Stimulated activated CD4-positive, alpha-beta T cell treated with anti-CD3 and anti-CD28 coated beads, TNF-alpha, amount 100 ng/mL, for 48 hours (primary cell): ENCODE measurements at places on chromosomes 2 and 18.

DNA sequence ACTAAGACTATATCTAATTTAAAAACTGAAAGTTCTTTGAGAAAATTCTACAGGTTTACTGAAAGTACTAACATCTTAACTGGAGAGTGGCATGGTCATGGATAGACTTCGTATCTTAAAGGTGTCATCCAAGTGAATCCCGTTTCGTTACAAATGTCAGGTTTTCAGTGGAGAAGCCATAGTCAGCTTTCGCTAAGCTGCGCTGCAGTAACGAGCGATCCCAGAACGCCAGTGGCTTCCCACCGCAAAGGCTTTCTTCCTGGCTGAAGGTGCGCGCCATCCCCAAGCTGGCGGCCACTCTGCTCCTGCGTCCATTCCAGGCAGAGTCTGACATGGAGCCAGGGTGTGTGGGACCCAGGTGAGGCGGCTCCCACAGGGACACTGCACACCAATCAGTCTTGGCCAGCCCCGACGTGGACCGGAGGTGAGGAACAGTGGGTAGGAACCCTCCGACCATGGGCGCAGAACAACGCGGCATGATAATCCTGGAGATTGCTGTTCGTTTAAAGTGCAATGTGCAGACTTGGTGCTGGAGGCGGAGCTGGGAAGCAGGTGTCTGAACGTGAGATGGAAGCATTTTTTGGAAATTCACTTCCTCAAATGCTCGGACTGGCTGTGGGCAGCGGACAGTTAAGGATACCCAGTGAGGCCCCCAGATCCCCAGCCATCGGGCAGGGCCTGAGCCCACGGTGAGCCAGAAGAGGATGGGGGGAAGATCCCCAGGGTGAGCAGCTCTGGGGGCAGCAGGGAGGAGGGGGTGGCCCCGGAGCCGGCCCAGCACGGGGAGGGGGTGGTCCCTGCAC, 27.8 kb upstream of the KCNG2 start:
- DNase-seq, result no peak

DNA sequence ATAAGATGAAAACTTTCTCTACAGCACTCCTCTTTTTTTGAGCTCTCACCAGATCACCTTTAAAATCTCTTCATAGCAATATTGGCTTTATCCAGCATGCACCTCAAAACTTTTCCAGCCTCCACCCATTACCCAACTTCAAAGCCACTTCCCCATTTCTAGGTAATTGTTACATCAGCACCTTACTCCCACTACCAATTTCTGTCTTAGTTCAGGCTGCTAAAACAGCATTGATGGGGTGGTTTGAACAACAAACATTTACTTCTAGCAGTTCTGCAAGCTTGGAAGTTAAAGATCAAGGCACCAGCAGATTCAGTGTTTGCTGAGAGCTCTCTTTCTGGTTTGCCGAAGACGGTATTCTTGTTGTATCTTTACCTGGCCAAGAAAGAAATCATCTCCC, 114.0 kb upstream of the SLC39A10 start:
- DNase-seq, result no peak

DNA sequence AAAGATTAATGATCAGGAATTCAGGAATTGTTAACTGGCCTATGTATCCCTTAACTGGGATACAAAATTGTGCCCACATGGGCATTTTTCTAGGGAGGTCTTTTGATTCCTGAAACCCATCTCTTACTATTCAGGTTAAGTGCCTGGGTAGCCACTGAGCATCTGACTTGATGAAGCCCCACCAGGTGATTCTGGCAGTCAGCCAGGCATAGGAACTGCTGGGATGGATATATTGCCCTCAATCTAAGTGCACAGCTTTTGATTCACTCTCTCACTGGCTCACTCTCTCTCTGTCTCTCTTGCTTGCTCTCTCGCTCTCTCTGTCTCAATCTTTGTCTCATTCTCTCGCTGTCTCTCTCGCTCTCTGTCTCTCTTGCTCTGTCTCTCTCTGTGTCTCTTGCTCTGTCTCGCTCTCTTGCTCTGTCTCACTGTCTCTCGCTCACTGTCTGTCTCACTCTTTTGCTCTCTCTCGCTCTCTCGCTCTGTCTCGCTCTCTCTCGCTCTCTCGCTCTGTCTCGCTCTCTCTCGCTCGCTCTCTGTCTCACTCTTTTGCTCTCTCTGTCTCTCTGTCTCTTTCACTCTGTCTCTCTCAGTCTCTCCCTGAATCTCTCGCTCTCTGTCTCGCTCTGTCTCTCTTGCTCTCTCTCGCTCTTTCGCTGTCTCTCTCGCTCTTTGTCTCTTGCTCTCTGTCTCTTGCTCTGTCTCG, 22.3 kb downstream of the INPP1 start:
- DNase-seq, result no peak

DNA sequence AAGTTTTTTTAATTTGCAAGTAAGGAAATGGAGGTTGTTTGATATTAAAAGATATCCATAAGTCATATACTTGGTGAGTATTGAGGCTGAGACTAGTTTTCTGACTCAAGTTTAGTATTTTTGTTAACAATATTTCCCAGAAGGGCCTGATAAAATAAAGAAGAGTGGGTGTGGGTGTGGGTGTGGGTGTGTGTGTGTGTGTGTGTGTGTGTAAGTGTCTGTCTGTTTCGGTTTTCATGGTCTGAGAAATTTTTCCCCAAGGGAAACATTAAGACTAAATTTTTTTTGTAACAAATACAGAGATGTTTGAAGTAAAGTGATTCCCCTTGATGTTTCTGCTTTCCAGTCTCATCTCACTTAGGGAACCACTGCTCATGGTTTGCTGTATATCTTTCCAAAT, 36.5 kb downstream of the PPM1B start:
- no peak for DNase-seq

- no peak for DNase-seq
Observed at GRCh38 chr2:1222056-1222455, 191.2 kb upstream of the TPO start.

DNA sequence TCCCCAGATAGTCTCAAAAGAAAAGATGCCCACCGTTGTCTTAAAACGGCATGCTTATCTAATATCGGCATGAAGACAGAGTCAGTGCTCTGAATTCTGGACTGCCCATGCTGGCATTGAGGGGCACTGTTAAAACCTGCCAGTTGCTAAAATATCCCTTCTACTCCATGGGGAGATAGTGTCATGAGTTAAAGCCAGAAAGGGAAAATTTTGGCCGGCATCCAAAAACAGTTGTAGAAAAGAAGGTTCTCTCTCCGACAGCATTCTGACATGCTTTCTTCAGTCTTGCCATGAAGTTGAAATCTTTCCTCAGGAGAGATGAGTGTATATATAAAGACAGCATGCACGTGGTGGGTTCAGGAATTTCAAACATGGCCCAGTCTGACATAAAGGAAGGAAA, 401.3 kb upstream of the PIK3C3 start:
- no peak for DNase-seq

- no peak for DNase-seq
Observed at GRCh38 chr18:78247615-78248289, 731.9 kb upstream of the SALL3 start.

DNA sequence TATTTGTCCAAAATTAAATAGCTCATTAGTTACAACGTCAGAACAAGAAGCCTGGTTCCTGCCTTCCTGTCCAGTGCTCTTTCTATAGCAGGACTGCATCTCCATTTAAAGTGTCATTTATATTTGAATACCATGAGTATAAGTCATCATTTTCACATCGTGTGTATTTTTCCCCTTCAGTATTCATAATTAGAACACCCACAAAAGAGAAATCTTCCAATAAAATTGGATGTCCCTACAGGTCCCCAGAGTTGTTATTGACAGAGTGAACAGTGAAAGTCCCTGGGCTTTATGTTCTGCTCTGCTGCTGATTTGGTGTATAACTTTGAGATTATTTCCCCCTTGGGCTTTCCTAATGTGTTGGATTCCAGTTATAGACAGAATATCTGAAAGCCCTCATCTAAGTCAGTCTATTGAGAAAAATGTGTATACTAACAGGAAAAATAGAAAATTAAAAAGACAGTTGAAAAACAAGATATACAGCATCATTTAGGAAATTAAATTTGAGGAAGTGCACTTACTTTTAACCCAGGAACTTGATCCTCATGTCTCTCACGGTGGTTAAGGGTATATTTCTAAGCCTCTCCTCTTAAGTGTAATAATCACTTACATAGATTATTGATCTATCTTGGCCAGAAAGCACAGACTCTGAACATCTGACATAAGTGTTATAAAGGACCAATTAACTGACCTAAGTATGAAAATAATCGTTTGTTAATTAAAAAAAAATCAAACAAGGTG, 15.2 kb upstream of the REV1 start:
- DNase-seq, result no peak

GRCh38 chr2:37472959-37473358, 128.5 kb downstream of the QPCT start:
- no peak for DNase-seq

- no peak for DNase-seq
Observed at GRCh38 chr2:154207288-154208047, 335.7 kb downstream of the GALNT13 start.

GRCh38 chr2:210548031-210548430, 8.4 kb upstream of the CPS1 start:
- no peak for DNase-seq

- no peak for DNase-seq
Observed at GRCh38 chr2:29245742-29246382, 130.6 kb downstream of the CLIP4 start.

GRCh38 chr2:64652231-64653108, 1.2 kb downstream of the SERTAD2 start:
- no peak for DNase-seq

DNA sequence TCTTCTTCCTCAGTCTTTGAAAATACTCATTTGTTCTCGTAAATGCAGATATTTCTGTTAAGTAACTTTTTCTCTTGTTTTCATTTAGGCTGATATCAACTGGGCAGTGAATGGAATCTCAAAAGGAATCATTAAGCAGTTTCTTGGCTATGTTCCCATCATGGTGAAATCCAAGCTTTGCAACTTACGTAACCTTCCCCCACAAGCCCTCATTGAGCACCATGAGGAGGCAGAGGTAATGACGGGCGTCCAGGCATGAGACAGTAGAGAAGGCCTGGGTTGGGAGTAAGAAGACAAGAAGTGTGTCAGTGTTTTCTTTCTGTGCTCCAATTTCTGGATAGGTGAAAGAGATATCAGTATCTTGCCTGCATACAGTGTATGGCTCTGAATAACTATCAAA, 5.1 kb downstream of the POLR1B start:
- DNase-seq, result no peak

- DNase-seq, result no peak
Observed at GRCh38 chr2:240765007-240765406, 55.0 kb downstream of the KIF1A start.

DNA sequence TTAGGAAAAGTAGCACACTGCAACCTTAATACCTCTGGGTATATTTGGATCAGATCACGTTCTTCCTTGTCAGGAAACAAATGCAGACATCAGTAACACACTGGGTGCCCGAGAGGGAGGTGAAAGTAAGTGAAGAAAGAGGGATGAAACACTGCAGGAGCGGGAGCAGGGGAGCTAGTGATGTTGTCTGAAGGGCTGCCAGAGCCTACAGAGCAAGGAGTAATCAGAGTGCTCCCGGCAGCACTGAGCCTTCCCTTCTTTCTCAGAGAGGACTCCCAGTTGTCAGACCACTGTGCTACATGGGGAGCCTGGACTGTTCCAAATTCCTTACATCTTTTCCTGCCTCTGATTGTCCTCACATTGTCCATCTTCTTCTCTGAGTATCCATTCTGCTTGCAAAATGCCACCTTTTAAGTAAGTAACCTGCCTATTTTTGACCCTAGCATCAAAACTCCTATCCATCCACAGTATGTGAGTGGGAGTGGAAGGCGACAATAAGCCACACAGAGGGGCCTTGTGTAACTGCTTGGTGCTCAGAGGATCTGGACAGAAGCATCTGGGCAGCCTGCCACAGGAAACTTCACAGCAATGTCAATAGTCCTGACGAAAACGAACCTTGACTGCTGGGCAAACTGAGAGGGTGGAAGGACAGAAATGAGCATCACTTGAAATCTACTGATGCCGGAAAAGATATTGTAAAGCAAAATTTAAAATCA, 10.8 kb upstream of the NAB1 start:
- no peak for DNase-seq

DNA sequence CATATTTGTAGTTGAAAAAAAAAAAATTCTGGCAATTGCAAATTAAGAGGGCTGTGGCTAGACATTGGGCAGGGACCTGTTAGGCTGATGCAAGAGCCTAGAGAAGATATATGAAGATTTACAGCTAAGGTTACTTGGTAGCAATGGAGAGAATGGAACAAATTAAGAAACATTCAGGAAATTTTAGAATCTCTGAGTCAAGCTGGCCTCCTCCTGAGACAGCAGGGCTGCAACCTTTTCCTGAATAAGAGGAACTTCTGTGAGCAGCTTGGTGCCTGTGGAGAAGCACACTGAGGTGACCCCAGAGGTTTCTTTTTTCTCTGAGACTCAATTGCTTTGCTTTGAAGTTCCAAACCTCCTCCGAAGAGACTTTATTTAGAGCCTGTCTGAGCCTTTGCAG, 118.6 kb upstream of the LRATD1 start:
- DNase-seq, result no peak
